ENCODE measurements at places on chromosomes 2 and 18.

- no peak for DNase-seq
Observed at GRCh38 chr18:9086015-9086414, 16.5 kb upstream of the NDUFV2 start.

DNA sequence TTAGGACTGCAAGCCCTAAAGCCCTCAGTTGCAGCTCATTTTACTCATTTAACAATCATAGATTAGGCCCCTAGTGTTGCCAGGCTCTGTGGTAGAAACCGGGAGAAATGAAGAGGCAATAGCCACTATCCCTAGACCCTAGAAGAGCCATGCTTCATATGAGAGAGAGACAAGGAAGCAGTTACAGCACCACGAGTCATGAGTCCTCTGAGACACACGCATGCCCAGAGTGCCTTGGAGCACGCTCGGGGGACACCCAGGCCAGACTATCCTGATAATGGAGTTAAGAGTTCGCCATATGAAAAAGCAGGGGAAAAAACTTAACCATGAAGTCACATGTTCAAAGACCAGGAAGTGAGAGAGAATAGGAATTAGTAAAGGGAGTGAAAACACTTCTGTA is 321.5 kb upstream of the PKDCC start:
- DNase-seq: no peak

DNA sequence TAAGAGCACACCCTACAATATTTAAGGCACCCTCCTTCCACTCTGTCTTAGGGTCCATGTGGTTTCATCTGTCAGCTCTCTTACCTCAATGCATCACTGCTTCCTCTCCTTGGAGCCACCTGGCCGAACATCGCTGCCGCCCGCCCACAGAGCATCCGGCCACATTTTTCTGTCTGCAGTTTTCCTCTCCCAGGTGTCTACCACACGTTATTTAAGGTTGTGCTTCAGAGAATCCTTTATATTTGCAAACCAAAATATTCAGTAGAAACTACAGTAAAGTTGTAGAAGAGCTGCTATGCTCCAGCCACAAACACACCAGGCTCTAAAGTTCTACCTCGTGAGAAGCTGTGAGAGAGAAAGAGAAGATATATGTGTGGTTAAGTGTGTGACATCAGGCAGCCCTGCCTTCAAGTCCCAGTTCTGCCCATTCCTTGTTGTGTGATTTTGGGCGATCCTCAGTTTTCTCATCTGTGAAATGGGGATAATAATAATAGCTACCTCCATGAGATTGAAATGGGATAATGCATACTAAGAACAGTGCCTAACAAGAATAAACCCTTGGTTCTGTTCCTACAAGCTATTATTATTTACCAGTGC is 4.9 kb upstream of the STK17B start:
- DNase-seq: no peak

- DNase-seq: peak; percentile 76
Observed at GRCh38 chr2:197628043-197628500, 47.3 kb downstream of the RFTN2 start.

GRCh38 chr2:238644095-238645081 is 203.5 kb upstream of the TWIST2 start:
- DNase-seq: no peak

Measured in neural progenitor cell (in vitro differentiated cells).